ENCODE measurements at places on chromosomes 6 and 20.

DNA sequence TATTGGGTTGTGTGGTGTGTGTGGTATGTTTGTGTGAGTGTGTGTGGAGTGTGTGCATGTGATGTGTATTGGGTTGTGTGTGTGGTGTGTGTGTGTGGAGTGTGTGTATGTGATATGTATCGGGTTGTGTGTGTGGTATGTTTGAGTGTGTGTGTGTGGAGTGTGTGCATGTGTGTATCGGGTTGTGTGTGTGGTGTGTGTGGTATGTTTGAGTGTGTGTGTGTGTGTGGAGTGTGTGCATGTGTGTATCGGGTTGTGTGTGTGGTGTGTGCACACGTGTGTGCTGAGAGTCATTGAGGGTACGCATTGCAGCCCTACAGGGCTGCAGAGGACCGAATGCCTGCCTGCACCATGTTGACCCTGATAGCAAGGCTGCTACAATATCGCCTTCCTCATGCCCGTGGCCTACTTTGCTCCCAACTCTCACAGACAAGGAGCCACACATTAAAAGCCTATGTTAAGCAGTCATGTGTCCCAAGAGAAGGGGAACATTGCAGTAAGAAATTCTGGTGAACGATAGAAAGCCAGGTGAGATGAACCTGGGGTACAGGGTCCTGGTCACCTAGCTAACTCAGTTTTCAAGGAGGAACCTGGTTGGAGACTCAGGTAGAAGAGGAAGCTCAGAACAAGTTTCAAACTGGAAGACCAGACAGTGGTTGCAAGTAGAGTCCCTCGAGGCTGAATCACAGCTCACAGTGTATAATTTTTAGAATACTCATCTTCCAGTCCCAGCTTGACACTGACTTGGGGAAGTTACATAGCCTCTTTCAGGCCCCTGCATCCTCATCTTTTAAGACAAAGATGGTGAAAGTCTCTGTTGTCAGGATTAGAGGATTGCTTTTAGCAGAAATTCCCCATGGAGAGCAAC is 45.7 kb upstream of the TMEM170B start:
- no peak for DNase-seq

GRCh38 chr6:2909718-2910117 is 6.6 kb upstream of the SERPINB9 start:
- peak; percentile 51 for DNase-seq

DNA sequence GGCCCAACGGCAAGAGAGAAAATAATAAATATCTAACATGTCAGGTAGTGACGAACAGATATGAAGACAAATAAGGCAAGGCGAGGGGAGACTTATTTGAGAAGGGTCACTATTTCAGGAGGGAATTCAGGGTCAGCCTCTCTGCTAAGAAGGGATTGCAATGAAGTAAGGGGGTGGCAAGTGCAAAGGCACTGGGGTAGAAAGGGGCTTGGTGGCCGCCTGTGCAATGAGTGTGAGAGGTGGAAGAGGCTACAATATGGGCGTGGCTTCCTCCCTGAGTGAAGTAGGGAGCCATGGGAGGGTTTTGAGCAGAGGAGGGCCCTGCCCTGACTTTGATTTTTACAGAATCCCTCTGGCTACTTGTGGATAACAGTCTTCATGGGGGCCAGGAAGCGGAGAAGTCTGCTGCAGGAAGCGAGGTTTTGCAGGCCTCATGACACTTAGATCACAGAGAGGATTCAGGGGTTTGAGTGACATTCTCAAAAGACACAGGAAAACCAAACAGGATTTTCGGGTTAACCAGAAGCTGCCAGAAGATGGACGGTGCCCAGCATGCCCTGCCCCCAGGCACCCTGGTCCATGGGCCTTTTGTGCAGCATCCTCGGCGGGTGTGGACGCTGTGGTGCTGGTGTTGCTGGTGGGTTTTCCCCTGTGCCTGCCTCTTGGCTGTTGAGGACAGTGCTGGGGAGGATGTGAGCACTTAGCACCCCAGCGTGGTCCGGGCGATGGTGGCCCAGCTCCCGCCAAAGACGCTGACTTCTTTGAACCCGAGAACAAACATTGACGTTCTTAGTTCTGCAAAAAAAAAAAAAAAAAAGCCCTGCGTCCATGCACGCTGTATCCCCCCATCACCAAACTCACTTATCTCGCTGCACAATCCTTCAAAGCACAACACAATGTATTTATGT is 124.2 kb upstream of the PTPN1 start:
- DNase-seq, result peak; percentile 65

DNA sequence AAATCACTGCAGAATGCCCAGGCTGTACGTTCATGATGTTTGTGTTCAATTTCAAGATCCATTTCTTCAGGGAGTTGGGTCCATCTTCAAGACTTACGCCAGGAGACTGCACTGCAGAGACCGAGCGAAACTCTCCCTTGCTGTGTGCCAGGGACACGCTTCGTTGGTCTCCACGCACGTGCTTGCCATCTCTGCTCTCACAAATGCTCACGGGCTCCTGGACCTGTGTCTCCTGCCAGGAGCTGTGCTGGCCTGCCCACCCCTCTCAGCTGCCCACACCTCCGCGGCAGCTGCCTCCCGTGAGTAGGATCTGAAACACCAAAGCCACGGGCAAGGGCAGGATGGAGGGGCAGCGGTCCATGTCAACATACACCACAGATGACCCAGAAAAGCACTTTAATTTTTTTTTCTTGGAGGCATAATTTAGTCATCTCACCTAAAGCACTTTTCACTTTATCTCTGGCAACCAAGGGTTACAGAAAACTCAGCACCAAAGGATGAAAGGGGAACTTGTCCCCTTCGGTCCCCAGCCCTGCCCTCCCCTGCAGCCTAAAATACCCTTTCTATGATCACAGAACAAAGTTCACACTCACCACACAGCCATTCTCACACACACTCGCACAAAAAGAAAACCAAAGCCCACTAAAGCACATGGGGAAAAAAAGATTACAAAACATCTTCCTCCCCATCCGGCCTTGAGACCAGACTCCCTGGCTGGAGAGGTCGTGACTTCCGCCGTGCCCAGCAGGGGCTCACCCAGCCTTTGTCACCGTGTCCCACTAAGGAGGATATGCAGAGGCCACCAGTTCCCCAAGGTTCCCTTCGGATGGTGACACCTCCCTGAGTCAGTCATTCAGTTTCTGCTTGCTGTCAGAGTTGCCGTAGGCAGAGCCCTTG is 137.9 kb downstream of the AGPAT4 start:
- DNase-seq, result no peak

GRCh38 chr6:106053484-106054205 is 32.5 kb upstream of the PRDM1 start:
- DNase-seq, result no peak

DNA sequence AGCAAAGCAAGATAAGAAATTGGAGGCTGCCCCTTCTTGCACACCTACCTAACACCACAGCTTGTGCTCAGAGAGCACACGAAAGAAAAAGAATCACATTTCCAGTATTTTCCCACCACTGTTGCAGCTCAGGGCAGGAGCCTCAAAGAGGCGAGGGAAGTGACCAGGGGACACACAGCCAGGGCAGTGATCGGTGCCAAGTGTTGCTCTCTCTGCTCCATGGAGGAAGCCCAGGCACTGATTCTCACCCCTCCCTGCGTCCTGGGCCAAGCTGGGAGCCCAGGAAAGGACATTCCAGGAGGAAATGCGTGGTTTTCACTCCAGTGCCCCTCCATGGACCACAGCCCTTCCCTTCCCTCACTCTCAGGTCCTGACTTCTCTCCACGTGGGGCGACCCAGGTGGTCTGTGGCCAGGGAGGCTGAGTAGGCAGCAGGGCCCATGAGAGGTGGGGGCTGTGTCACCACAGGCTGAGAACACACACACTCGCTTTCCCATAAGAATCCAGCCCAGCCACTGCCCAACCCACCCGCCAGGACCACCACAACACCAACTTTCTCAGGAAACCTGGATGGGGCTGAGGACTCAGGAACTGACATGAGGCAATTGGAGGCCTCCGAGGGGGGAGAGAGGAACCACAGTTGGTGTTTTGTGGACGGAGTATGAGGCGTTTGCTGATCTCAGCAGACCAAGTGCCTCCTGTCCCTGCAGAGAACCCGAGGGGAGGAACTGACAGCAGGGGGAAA is 81.7 kb upstream of the MAFB start:
- no peak for DNase-seq

- DNase-seq, result no peak
Observed at GRCh38 chr6:150167479-150167873, 24.6 kb downstream of the PPP1R14C start.

- no peak for DNase-seq
Observed at GRCh38 chr6:111770263-111771093, 102.8 kb downstream of the FYN start.

DNA sequence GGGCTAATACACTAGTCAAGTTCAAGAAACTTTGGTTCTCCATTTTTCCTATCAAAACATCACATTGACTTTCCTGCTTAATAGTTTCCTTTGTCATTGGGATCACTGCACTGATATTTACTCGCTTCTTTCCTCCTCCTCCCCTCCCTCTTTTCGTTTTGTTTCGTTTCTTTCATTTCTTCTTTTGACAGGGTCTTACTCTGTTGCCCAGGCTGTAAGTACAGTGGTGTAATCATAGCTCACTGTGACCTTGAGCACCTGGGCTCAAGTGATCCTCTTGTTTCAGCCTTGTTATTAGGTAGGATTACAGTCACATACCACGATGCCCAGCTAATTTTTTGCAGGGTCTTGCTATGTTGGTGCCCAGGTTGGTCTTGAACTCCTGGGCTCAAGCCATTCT is 12.3 kb downstream of the PAQR8 start:
- no peak for DNase-seq

DNA sequence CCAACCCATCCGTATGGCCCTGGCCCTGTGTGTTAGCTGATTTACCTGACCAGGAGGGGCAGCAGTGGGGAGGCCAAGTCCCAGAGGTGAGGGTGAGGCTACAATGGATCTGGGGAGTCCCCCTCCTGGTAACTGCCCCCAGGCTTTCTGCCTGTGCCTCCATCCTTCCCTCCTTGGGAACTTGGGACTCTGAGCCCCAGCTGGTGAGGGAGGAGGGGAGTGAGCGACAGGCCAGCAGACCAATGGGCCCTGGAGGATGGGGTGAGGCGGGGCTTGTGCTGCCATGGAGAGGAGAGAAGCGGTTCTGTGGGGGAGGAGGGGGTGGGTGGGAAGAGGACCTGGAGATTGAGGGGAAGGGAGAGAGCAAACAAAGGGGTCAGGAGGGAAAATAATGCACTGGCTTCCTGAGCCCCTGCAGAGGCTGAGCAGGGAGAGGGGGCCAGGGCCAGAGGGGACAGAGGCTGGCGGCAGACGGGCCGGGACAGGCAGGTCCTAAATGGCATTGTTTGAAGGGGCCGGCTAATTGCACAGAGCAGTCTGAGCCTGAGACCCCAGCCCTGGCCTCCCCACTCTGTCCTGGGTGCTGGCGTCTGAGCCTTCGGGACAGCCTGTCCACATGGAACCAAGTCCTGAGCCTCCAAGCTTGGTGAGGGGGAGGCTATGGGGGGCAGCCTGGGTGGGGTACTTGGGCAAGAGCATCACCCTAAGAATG is 17.5 kb downstream of the DNMT3B start:
- DNase-seq, result no peak

DNA sequence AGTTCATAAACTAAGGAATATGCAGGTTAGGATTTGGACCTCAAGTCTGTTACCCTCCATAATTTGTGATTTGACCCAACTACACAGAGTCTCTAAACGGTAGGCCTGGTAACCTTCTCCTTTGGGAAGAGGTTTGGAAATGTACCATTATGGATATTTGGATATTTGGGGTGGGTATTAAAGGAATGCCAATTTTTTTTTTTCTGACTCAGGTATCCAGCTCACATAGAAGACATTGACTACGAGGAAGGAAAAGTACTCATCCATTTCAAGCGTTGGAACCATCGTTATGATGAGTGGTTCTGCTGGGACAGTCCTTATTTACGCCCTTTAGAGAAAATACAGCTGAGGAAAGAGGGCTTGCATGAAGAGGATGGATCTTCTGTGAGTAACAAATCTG is 70.5 kb downstream of the PHF20 start:
- no peak for DNase-seq
